Left renal cortex interstitium (tissue), 4 donors: ENCODE measurements at places on chromosomes 11 and 22. TPM values are rescaled to one million over a fixed set of nuclear protein-coding genes. Genes with fewer than 3 reads are reported as not detected.

DNA sequence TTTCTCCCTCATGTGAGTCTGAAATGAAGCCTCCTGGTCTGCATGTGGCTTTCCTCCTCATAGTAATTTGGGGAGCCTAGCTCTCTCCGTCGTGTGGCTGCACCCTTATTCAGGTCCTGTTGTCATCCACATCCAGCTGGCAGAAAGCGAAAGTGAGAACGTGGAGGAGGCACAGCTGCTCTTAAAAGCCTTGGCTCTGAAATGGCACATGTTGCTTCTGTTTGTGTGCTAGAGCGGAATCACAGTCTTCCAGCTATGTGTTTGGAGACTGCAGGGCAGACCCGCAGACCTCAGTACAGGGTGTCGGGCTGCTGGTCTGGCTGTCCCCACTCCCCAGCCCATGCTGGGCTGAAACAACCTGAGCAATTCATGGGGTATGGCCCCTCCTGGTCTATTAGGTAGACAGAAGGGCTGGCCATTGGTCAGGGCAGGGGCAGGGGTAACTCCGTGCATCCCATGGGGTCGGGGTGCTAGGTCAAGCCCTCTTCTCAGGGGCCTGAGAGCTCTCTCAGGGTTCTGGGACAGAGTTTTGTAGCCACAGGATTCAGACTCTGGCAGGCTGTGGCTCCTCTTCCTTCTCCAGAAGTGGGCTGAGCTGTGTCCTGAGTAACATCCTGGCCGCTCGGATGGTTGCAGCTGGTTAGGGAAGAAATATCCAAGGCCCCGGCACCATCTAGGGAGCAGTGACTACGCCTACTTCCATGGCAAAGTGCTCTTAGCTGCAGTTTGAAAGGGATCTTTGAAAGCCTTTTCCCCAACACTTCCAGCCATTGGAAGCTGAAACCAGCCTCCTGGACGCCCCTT lies 50.6 kb downstream of the C11orf96 start:
- DNase-seq, result no peak

DNA sequence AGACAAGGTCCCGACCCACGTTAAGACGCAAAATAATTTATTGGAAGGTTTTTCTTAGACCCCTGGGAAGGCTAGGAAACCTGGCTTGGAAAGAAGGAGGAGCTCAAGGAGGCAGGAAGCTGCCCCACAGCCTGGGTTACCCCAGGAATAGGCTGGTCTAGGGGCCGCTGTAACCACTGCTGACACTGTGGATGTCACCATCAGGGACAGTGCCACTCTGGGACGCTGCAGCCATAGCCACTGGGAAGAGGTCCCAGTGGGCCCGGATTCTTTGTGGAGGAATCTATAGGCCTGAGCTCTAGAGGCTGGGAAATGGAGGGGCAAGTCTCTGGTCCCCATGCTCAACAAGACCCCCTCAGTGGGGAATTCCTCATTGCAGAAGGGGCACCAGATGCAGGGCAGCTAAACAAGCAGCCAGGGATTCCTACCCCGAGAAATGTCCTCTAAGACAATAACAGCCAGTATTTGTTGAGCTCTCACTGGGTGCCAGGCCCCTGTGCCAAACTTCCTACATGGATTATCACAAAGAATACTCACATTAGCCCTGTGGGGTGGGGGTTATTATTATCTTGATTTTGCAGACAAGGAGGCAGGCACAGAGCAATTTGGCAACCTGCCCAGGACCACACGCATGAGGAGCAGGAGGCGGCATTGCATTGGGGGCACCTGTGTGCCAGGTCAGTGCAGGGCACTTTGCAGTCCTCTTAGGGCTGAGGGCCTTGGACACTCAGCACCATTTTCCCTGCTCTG lies 19.5 kb upstream of the CHKA start:
- DNase-seq, result no peak

GRCh38 chr11:36508743-36509142 lies 1.3 kb downstream of the TRAF6 start:
- no peak for DNase-seq

- DNase-seq, result no peak
These were observed 95.9 kb downstream of the MIAT start for GRCh38 chr22:26753125-26753862.

- DNase-seq, result no peak
These were observed 32.3 kb downstream of the BID start for GRCh38 chr22:17741866-17742526.

DNA sequence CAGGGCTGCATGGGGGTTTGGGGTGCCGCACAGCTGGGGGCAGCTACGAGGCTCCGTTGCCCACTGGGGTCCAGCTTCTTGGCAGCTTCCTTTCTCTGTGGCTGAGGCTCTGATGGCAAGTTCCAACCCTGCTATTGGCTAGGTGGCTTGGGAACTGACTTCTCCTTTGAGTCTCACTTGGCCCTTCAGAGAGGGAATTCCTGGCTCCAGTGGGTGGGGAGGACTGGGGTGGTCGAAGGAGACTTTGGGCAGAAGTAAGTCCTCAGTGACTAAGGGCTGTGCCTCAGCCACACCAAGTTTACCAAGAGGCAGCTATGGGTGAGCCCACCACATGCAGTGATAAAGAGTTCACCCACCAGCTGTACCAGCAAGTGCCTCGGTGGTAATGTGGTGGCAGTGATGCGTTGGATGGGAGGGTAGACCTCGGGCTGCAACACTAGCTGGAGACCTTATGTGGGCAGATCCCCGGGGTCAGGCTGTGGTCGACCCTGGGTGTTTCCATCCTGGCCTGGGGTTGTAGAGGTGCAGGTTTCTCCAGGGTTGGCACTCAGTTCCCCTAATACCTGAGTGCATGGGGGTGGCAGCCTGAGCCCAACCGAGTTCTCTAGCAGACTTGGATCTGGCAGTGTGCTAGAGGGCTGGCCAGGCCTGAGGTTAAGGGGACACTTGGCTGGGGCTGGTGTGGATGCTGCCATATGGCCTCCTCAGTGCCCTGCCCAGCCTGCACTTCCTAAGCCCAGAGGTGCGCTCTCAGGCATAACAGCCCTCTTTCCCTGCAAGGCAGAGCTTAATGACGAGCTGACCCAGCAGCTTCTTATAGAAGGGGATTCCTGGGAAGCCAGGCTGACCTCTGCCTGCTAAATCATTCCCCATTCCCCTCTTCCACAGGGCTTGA lies 197.0 kb upstream of the CADM1 start:
- DNase-seq, result no peak

SAA4 gene
- not detected for polyA plus RNA-seq
